ENCODE measurements at places on chromosomes 1 and 21.

DNA sequence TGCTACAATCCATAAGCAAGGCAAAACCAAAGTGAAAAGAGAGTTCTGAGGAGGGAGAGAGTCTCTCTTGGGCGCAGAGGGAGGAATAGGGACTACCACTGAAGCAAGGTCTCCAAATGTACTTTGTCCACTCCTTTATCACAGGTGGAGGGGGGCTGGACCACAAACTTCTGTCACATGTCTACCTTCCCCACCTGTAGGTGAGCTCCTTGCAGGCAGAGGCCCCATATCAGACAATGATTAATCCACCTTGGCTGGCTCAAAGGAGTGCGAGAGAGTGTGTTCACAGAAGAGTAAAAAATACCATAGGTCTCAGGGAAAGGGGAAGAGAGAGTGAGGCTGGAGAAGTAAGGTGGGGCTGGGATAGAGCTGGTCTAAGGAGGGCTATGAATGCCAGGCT is 4.5 kb downstream of the BEND5 start:
- no peak for DNase-seq

DNA sequence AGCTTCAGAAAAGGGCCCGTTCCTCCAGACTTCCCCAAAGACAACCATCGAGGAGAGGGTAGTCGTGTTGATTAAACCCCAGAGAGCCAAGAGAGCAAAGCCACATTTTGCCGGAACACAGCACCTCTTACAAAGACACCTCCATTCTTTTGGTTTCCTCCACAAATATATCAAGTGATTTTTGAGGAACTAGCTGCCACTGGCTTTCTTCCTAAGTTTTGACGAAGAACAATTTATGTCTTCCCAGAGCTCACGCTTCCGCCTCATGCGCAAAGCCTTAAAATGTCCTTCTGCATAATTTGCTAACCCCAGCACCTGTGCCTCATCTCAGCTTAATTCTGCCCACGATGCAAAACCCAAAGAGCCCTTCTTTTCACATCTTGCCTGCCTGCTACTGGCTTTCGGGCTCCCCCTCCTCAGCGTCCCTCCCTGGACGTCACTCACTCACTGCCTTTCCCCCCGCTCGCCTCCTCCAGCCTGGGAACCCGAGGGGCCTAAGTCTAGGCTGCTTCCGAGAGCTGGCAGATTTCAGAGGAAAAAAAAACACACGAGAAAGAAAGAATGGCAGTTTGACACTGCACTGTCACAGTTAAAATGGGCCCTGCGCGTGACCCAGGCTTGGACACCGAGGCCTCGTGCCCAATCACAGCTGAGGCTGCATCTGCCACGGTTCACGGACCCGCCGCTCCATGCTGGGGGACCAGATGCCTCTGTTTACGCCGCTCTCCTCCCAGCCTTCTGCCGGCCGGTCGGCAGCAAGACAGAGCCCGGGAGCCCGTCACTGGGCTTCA is 77.6 kb upstream of the IFNAR2 start:
- no peak for DNase-seq

DNA sequence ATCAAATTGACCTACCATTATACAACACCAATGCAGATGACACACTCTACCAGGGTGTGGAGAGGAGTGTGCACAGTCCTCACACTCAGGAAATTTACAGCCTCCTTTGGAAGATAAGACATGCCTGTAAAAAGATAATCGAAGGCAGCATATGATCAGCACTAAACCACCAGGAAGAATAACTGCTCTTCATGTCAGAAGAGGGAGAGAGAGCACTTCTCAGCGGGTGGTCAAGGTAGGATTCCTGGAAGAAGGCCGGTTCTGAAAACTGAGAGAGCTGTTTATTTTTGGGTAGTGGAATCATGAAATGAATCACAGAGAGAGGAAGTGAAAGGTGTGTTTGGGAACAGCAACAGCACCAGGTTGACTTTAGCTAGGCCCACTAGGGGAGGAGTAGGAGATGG is 14.0 kb upstream of the ZNF697 start:
- DNase-seq, result no peak

DNA sequence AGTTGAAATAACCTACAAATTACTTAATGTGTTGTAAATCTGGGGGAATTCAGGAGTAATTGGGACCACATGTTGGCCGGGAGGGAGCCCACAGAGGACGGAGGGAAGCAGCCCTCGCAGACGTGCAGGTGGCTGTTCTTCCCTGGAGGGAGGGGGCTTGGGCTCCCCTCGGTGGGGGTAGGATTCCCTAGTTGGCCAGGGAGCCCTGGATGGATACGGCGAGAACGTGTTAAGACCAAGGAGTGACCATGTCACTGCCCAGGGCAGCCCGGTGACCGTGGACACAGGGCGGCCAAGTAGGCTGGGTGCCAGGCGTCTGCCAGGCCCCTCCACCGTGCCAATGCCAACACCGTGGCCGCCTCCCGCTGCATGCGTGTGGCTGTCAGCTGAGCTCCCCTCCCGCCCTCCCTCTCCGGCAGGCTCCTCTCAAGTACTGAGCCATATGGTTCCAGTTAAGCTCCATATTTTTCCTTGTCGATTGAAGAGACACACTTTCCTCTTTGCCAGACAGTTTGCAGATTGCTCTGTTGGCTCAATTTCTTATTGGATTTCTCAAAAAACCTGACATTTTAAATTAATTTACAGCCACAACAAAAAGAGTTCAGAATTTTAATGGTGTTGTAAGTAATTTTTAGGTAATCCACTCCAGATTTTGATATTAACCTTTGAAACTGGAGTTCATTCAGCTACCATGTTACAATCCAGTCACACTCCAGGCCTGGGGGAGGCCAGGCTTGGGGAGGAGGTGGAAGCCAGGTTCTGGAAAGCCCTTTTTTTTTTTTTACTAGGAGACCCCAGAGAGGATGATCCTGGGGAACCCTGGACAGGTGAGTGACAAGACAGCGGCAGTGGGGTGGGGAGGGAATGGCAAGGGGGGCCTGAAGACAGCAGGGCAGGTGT is 71.2 kb downstream of the CASZ1 start:
- no peak for DNase-seq

DNA sequence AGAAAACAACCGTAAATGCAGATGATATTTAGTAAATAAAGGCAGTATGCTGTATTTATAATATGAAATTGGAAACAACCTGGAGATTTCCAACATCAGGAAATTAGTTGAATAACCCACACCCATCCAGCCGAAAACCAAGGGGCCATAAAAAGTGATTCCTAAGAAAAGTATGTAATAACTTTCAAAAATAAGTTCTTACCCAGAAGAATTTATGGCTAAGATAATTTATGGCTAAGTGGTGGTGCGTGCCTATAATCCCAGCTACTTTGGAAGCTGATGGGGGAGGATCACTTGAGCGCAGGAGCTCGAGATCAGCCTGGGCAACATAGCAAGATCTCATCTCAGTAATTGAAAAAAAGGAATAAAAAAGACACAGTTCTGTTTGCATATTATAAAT is 43.2 kb downstream of the TMCO4 start:
- no peak for DNase-seq

GRCh38 chr21:38751379-38752050 is 54.2 kb upstream of the ETS2 start:
- no peak for DNase-seq

DNA sequence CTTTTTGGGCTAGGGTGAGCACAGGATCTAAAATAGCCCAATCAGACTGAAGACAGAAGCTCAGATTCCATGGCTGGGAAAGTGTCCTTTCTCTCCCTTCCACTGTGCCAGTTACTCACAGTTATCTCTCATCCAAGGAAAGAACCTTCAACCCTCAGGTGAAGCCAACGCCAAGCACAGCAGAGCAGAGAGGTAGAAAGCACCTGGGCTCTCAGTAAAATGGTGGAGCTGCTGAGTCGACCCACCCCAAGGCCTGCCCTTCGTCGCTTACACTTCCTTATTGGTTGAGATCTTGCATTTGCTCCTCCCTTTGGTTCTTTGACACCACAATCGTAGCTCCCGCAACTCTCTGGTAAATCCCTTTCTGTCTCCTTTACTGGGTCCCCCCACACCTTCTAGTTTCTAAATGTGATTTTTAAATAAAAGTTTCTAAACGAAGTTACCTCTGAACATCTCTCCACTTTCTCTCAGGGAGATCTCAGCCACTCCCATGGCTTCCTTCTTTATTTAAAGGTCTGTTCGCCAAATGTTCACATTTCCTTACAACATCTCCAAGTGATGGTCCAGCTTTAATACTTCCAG is 27.5 kb upstream of the SLC30A1 start:
- DNase-seq, result no peak

- no peak for DNase-seq
Measured at GRCh38 chr1:64228167-64228957, 24.9 kb downstream of the UBE2U start.

DNA sequence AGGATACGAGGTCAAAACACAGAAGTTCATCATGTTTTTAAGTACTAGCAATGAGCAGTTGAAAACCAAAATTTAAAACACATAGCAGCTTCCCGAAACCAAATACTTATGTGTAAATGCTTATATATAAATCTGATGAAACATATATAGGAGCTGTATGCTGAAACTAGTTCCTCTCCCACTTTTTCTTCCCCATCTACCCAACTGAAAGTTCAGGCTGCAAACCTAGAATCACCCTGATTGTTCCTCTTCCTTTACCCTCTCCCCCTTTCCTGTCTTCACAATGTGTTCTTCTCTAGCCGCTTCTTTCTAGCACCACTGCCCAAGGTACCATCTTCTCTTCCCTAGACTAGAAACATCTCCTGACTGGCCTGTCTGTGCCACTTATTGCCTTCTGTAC is 90.6 kb downstream of the ST3GAL3 start:
- DNase-seq, result no peak

- DNase-seq, result no peak
Measured at GRCh38 chr1:101739146-101739545, 257.6 kb downstream of the OLFM3 start.

- DNase-seq, result no peak
Measured at GRCh38 chr1:8107897-8108296, 81.8 kb upstream of the ERRFI1 start.

GRCh38 chr21:45454926-45455673 is 50.1 kb downstream of the COL18A1 start:
- no peak for DNase-seq

DNA sequence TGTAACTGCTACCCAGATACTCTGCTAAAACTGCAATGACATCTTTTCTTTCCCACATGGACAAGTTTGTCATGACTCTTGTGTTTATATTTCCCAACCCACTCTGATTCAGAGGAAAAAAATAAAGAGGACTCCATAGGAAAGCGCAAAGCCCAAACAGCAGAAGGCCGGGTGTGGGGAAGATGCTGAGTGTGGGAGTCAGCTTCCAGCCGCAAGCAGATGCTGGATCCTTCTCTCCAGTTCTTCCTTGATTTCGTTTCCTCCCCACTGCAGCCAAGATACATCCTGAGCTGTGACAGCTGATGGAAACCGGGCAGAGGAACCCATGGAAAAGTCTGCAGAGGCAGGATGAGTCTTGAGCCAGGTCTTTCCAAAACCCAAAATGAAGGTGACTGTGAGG is 498.2 kb downstream of the PLPP3 start:
- no peak for DNase-seq

- DNase-seq, result no peak
Measured at GRCh38 chr1:23522244-23522982, 8.6 kb downstream of the E2F2 start.
